ENCODE measurements at places on chromosomes 2 and 18.
A peak's percentile ranks its signal among the peaks of the same experiment; 100 is the strongest.

- DNase-seq, result no peak
Measured at GRCh38 chr2:136107051-136108033, 10.6 kb downstream of the CXCR4 start.

- DNase-seq, result no peak
Measured at GRCh38 chr18:36653141-36653869, 175.5 kb downstream of the TPGS2 start.

- DNase-seq, result peak; percentile 23
Measured at GRCh38 chr18:62425465-62426190, 97.2 kb upstream of the ZCCHC2 start.

GRCh38 chr2:121293450-121294325 is 8.7 kb upstream of the TFCP2L1 start:
- DNase-seq, result no peak

DNA sequence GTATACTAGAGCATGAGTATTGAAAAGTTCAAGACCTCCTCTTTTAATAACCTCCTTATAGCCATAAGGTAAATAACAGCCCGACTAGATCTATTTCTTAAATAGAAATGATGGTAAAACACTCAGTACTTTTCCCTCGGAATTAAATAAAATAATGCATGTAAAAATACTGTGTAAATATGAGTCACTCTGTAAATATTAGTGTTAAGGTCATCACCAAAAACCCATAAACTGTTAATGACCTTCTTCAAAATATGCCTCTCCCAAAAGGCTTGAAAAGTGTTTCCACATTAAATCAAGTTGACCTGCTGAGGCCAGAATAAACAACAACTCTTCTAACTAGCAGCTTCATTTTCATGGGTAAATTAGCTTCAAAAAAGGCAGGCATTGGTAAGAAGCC is 25.3 kb upstream of the BZW1 start:
- no peak for DNase-seq

- DNase-seq, result no peak
Measured at GRCh38 chr2:42961385-42961811, 169.0 kb upstream of the HAAO start.

- DNase-seq, result no peak
Measured at GRCh38 chr2:241813644-241814392, 4.8 kb downstream of the NEU4 start.

GRCh38 chr2:72915320-72915906 is 1.9 kb upstream of the EMX1 start:
- DNase-seq, result no peak

- DNase-seq, result no peak
Measured at GRCh38 chr2:67108231-67108630, 288.9 kb upstream of the ETAA1 start.

GRCh38 chr2:33238111-33238510 is 238.3 kb upstream of the RASGRP3 start:
- DNase-seq, result no peak

DNA sequence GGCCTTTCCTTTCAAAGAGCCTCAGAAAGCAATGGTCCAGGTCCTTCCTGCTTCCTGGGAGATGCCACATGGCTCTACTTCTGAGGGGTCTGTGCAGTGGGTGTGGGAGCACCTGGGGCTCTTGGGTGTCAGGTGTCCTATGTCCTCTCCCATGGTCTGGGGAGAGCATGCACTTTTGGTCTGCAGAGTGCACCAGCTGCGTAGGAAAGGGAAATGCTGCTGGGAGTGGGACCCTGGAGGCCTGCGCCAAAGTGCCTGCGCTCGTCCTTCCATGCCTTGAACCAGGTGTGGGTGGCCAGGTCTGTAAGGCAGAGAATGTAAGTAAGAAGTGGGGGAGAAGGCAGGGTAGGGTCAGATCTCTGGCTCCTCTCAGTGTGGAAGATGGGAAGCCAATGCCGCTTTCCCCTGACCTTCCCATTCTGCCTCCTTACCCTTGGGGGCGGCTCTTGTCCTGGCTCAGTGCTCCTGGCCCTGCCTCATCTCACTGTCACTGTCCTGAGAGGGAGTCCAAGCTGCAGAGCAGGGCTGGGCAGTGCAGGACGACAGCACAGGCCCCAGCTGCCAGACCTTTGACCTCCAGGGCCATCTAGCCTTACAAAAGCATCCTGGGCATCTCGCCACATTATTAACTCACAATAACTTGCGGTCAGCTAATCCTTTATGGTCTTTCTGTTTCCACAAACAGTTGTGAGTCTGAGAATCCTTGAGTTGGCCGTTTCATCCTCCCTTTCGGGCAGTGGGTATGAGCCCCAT is 6.6 kb upstream of the PROM2 start:
- DNase-seq, result no peak

DNA sequence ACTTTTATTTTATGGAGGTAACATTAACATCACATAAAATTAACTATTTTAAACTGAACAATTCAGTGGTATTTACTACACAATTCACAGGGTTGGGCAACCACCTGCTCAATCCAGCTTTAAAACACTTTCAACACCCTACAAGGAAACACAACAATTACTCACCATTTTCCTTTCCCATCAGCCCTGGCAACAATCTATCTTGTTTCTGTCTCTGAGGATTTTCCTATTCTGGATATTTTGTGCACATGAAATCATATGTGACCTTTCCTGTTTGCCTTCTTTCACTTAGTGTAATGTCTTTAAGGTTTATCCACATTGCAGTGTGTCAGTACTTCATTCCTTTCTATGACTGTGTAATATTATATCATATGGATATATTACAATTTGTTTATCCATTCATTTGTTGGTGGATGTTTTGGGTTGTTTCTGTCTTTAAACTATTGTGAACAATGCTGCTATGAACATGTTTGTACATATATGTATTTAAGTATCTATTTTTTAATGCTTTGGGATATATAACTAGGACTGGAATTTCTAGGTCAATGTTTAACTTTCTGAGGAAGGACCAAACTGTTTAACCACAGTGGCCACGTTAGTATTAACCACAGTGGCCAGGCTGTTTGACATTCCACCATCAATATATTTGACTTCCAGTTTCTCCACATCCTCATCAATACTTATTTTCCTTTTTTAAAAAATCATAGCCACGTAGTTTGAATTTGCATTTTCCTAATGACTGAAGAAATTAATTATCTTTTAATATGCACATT is 72.4 kb upstream of the KIF5C start:
- no peak for DNase-seq

DNA sequence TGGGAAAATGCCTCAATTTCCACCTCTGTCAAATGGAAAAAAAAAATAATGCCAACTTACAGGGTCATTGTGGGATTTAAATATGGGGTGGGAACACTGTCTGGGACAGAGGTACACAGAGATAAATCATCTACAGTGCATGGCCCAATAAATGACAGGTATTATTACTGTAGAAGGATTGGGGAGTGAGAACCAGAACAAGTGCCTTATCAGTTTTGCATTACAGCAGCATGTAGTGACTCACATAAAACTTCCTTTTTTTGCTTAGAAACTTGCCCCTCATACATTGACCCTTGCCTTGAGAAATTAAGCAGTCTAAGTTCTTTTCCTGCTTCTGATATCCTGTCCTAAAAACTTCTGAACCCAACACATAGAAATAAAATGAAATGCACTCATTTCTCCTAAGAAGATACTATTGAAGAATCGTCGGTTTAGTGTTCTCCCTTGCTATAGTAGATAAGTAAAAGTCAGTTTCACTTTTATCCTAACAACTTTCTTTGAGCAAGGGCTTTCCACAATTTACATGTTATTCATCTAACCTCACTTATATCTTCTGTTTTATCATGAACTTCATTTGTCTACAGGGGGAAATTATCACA is 121.0 kb upstream of the HAAO start:
- no peak for DNase-seq

Data from stimulated activated CD4-positive, alpha-beta T cell treated with anti-CD3 and anti-CD28 coated beads, Interleukin-1b, Interleukin-23, amount 100 ng/mL, for 1 hour (primary cell).